Stimulated activated CD8-positive, alpha-beta memory T cell treated with anti-CD3 and anti-CD28 coated beads, Interleukin-15, amount 100 ng/mL, for 24 hours (primary cell): ENCODE measurements at places on chromosomes 12 and 14.

GRCh38 chr14:34449819-34450541, 12.1 kb downstream of the SPTSSA start:
- no peak for DNase-seq

DNA sequence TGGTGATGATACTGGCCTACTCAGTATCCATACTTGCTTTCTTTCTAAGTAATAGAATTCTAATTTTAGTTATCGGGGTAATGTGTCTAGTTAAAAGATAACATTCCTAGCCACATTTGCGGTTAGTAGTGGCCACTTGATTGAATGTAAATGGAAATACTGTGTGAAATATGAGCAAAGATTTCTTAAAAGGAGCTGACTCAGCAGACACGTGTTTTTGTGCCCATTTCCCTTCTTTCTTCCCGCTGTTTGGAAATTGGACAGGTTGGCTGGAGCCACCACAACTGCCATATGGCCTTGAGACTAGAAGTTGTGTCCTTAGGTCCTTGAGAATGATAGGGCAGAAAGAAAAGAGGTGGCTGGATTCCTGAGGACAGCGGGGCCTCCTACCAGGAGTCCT, 19.8 kb upstream of the DCD start:
- no peak for DNase-seq

DNA sequence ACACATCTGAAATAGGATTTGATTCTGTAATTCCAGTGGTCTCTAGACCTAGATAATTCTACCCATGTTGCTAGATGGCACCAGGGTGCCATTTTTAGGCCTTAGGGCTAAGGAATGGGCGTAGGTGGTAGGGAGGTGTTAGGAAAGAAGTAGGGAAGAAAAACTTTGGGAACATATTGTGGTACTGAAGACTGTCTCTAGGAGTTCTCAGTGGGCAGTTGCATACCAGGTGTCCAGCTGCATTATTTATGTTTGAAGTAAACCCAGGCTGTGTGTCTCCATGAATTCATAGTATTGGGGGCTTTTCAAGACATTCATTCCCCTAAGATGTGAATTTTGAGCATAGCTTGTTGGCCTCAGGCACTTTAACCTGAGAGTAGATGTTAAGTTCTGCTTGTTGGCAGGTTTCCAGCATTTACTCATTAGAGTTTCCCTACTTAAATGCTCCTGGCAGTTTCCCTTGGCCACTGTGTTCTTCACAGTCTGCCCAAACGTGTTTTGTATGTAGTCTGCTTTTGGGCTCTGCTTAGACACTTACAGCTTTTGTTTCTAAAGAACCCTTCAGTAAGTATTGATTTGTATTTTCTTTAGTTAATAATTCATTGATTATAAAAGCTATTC, 31.5 kb upstream of the CCT2 start:
- DNase-seq = no peak

- DNase-seq = no peak
These were observed 13.4 kb downstream of the ASB2 start for GRCh38 chr14:93962701-93963601.

DNA sequence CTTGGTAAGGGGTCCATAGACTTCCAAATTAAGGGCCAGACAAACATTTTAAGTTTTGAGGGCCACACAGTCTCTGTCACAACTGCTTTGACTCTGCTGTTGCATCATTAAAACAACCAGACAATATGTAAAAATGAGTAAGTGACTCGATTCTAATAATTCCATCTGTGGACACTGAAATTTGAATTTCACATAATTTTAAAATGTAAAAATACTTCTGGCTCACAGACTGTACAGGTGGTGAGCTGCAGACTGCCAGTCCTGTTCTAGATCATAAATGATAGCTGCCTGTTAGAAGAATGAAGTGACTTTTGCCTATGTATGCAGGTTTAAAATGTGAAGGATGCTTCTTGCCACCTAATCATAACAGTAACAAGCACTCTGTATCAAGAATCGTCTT, 15.7 kb downstream of the NUDT4 start:
- no peak for DNase-seq

DNA sequence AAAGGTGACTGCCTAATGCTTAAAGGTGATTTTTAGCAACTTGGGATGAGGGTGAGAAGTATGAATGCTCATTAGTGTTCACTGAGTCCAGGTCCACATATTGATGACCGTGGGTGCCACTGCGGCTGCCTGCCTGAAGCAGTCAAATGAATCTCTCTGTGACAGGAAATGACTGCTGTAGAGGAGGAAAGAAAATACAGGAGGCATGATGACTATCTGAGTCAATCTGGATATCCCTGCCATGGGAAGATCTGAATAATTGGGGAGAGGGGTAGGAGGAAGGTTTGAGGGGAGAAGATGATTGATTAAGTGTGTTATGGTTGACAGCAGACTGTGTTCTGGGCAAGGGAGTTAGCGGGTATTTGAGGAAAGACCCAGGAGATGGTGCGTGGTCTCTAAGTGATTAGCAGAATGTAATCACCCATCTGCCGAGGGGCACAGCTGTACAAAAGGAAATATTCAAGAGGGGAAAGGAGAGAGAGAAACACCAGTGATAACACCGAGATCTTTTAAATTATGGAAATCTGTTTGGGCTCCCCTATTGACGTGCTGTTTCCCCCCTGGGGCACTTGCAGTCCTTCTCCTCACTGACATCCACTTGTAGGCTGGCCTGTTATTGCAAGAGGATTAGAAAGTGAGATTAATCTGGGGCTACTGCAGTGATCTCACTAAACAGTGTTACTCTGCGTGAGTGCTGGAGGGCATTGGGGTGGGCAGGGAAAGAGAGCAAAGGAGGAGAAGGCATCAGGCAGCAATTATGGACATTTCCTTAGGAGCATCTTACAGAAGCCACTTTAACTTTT, 97.7 kb downstream of the AKAP6 start:
- DNase-seq = no peak

DNA sequence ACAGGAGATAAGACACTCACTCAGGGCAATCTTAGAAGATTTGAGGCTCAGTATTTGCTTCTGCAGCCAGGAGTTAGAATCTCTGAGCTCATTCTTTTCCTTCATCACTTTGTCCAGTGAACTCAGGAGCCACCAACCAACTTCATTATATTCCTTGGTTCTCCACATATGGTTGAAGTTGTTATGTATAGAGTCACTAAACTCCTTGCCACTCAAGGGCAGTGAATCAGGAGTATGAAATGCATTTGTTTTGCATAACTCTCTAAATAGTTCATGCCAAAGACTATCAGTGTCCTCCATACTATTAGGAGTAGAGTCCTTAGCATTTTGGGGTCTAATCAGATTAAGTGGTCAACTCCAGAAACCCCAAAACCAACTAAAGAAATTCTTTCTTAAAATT, 150.6 kb downstream of the CCDC59 start:
- DNase-seq = no peak
